Activated effector memory CD4-positive, alpha-beta T cell treated with anti-CD3 and anti-CD28 coated beads, Interleukin-2, amount 50 U/mL, for 16 hours (primary cell): ENCODE measurements at places on chromosomes 1 and 21.

DNA sequence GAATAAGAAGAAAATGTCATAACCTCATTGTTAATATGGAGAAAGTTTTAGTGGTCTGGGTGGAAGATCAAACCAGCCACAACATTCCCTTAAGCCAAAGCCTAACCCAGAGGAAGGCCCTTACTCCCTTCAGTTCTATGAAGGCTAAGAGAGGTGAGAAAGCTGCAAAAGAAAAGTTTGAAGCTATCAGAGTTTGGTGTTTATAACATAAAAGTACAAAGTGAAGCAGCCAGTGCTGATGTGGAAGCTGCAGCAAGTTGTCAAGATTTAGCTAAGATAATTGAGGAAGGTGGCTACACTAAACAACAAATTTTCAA is 67.6 kb upstream of the BCL9 start:
- no peak for DNase-seq

- DNase-seq: no peak
Measured at GRCh38 chr1:183696981-183697380, 43.9 kb upstream of the APOBEC4 start.

DNA sequence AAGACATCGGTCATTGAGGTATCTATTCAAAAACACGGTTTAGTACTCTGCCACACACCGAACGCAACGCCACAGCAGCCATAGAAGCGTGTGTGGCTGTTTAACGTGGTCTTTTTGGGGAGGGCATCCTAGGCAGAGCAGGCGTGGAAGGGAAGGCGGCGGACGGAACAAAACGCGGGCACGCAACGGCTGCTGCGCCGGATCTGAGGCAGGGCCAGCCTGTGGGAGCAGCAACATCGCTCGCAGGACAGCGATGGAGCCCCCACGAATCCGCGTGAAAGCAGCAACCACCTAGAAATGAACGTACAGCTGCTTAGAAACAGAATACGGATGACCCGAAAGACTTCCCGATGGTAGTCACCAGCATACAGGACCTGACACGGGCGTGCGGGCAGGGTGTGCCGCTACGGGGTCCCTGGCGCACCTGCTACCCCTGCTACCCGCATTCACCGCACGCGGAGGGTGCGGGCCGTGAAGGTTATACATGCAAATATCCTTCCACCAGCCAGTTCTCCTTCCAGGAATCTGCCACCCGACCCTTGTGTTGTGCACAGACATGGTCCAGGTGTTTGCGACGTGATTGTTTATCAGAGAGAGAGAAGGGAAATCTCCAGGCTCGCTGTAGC is 114.4 kb upstream of the COL6A1 start:
- no peak for DNase-seq

DNA sequence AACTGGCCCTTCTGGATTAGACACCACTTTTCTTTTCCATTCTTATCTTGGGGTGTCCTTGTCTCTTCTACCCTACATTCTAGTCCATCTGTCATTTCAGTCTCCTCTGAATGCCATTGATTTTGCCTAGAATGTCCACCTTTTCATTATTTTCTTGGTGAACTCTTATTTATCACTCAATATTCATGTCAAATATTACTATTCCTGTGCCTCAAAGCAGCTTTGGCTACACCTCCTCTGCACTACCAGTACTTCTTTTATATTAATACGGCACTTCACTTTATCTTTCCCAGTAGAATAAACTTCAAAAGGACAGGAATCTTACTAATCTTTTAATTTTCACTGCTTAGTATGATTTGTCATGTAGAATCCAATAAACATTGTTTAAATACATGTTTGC is 186.4 kb upstream of the DPYD start:
- no peak for DNase-seq

GRCh38 chr1:31855038-31855845 is 39.4 kb upstream of the SPOCD1 start:
- DNase-seq: no peak

- DNase-seq: peak; percentile 98
Measured at GRCh38 chr1:206612129-206612876, at the start of gene EIF2D. Gene EIF2D, minus strand, starts transcription at chr1:206612465. Its CDS starts 123 bp downstream, at chr1:206612342.

DNA sequence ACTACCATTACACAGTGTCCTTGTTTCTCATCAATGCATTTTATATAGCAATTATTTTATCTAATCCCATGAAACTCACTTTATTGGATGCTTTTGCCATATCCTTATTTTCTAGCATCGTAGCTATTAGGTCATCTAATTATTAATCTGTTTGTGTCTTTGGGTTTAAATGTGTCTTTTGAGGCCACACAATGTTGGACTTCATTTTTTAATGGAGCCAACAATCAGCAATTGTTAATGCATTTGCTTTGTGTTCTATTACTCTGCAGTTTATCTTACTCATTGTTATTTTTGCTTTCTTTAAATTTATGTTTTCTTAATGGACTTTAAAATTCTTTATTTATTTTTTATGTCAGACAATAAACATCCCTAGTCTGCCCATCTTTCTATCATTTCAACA is 1.8 kb upstream of the HSD11B1 start:
- DNase-seq: no peak

DNA sequence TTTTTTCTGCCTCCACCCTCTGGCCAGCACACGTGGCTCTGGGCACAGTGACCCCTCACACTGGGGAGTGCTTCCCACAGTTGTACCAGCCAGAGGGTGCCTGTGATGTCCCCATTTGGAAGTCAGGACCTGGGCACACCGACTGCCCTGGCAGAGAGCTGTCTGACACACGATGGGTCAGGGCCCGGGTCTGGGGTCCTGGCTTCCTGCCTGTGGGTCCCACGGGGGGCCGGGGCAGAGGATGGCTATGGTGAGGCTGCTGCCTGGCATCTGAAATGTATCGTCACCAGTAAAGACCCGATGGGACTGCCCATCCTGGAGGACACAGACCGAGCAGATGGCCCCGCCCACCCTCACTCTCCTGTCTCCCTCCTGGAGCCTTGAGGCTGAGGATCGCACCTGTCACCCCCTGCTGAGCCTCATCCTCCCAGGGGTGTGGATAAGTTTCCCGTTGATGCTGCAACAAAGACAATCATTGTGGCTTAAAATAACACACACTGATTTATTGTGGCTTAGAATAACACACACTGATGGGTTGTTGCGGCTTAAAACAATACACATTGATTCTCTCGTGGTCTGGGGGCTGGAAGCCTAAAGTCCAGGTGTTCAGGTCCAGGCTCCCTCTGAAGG is 88.8 kb upstream of the TTC34 start:
- DNase-seq: no peak

DNA sequence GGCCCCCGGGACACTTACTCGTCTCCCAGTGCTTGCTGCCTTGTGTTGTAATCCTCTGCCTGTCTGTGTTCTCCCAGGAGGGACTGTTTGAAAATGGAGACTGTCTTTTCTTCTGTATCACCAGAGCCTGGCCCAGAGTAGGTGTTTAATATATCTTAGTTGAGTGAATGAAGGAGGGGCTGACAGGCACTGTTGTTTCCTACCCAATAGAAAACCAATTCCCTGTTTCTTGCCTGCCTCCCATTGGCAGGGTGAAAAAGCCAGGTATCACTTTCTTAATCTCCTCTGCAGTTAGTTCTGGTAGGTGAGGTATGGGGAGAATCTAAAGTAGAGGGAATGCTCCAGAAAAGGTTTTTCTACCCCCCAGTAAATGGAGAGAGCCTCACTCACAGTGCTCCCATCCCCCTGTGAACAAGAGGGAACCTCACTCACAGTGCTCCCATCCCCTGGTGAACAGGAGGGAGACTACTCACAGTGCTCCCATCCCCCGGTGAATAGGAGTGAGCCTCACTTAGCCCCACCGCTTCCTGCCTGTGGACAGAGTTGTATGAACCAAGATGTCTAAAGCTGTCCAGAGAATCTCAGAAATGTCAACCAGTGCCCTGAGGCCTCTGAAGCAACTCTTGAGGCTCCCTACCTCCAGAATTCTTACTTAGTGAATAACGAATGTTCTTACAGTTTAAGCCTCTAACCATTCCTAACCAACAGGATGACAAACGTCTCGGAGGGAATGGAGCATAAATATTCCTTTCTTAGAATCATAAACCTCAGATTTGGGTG is at the start of gene GJA5:
TSS of gene GJA5 (minus strand) at position 122 of the 780 bp plus-strand sequence. CDS start 1,364 bp downstream, outside the sequence.
- DNase-seq: no peak

- DNase-seq: no peak
Measured at GRCh38 chr21:35252831-35253230, 203.7 kb upstream of the RUNX1 start.

- DNase-seq: no peak
Measured at GRCh38 chr1:41795205-41795762, 123.4 kb downstream of the HIVEP3 start.

DNA sequence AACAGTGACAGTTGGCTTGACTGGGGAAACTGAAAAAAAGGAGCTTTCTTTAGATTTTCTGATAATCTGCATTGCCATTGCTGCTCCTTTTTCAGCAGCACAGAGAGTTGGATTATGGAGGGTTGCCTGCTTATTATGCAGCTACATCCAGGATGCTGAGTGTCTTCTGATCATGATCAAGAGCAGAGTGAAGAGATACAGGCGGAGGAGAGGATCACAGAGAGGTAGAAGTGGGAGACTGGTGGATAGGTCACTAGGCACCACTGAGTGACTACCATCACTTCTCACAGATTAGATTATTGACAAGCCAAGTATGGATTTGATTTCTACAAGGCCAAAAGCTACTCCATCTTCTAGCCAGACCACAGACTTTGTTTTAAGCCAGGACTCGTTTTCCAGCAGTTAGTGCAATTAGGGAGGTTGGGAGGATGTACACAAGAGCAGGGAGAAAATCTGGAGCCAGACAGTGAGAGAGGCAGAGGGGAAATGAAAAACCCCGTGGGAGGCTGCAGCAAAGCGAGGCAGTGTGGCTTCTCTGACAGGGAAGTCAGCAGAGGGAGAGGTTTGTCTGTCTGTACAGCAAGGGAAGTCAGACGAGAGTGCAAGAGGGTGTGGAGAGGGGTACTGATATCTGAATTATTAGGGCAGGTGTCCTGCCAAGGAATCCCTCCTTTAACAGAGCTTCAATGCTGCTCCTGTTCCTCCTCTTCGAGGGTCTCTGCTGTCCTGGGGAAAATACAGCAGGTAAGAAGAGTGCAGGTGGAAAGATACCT is at the start of gene CD1E:
TSS of gene CD1E (plus strand) at position 592 of the 773 bp plus-strand sequence. CDS start at position 687, 95 bp downstream.
- no peak for DNase-seq

DNA sequence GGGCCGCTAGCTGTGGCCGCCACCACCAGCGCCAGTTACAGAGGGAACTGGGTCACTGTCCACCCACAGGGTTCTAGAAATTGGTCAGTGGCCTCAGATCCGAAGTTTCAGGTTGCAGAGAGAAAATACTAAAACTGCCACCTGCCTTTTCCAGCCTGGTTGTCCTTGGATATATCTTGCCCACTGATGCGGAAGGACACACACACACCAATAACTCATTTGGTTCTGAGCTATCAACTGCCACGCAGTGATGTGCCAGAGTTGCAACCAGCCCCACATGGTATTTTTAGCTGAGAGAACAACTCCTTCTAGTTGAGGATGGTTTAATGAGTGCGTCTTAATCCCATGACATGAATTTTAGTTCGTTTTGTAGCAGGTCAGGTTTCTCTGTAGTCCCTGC is 68.1 kb downstream of the SH3BGR start:
- DNase-seq: no peak

DNA sequence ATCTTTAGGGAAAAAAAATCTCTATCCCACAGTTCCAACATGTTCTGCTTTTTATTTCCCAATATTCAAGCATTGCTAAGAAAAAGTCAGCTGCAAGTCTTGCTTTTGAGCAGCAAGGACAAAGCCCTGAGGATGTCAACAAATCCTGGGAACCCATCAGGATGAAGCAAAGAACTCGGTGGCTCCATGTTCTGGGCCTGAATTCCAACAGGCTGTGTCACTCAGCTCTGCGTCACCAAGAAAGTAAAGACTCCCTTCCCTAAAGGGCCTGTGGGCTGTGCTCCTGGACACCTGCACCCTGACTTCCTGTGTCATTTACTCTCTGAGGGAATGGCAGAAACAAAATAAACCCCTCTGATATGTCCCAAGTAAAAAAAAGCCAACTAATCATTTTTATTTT is 95.5 kb downstream of the TIAM1 start:
- no peak for DNase-seq
